ENCODE measurements at places on chromosomes 3 and 15.

GRCh38 chr15:59501597-59501996 lies 63.6 kb downstream of the FAM81A start:
- no peak for DNase-seq

GRCh38 chr3:5809586-5810246 lies 622.2 kb downstream of the EDEM1 start:
- DNase-seq: no peak

DNA sequence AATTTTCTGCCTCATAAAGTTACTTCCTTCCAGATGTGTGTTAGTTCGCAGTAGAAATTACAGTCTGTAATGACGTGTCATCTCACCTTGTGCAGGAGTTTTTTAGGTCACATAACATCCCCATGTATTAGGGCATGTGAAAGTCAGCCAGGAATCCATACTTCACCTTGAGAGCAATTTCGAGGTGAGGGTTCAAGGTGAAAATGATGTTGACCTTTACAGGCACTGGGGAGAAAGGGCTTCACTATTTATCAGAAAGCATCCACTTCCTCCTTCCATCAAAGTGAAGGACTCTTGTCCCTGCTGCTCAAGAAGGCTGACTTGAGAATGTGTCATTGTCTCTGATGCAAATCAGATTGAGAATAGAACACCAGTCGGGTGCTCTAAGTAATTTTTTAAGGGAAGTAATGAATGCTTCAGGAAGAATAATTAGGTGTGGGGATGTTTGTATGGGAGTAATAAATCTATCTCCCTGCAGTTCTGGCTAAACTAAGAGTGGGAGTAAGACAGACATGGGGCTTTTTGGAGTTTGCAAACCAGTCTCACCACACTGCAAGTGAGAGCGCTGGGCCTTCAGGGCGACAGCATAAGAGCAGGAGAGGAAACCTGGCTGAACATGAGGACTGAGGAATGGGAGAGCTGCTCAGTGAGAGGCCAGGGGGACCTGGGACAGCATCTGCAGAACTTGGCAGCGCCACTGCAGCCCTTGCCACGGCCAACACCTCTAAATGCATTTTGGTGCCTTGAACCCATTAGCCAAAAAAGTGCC lies 85.9 kb upstream of the IL12A start:
- no peak for DNase-seq

DNA sequence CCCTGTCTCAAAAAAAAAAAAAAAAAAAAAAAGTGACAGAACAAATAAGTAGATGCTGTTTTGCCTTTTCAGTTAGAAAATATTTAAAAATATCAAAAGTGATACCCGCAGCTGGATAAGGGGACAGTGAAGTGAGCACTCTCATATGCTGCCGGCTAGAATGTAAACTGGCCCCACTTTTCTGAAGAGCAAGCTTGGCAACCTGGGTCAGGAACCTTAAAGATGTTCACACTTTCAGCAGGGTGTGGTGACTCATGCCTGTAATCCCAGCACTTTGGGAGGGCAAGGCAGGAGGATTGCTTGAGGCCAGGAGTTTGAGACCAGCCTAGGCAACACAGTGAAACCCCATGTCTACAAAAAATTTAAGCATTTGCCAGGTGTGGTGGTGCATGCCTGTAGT lies 17.4 kb downstream of the FSD2 start:
- DNase-seq: no peak

DNA sequence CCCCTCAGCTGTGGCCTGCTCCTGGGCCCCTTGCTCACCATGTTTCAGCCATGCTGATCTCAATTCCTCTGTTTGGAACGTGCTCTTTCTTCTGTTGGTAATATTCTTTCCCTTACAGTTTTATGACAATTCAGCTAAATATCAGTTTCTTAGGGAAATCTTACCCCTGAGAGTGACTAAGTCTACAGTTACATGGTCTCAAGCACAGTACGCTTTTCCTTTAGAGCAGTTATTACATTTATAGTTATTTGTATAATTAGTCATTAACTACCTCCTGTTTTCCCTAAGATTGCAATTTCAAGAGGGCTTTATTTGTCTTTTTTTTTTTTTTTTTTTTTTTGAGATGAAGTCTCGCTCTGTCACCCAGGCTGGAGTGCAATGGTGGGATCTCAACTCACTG lies 23.5 kb downstream of the C3orf62 start:
- DNase-seq: no peak

- no peak for DNase-seq
Observed at GRCh38 chr3:16893618-16894200, 9.0 kb downstream of the PLCL2 start.

- no peak for DNase-seq
Observed at GRCh38 chr15:63560741-63561448, 36.3 kb upstream of the FBXL22 start.

DNA sequence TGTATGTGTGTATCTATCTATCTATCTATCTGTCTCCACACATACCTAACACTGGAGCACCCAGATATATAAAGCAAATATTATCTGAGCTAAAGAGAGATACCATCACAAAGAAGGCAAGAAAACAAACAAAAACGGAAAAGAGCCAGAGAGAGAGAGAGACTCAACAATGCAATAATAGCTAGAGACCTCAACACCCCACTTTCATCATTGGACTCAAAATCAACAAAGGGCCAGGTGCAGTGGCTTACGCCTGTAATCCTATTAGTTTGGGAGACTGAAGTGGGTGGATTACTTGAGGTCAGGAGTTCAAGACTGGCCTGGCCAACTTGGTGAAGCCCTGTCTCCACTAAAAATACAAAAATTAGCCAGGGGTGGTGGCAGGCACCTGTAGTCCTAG lies 23.4 kb downstream of the NCBP2 start:
- DNase-seq: no peak

- no peak for DNase-seq
Observed at GRCh38 chr3:59890639-59891038, 840.8 kb upstream of the CFAP20DC start.

- no peak for DNase-seq
Observed at GRCh38 chr3:194582196-194582905, 50.9 kb downstream of the TMEM44 start.

GRCh38 chr3:169751875-169752274 lies 13.0 kb downstream of the TERC start:
- DNase-seq: no peak

Measured in DMS 273 treated with DMSO at 0.1 percent for 48 hours (cell line).